Activated CD4-positive, alpha-beta T cell treated with anti-CD3 and anti-CD28 coated beads for 4 hours (primary cell): ENCODE measurements at places on chromosomes 2 and 18.

DNA sequence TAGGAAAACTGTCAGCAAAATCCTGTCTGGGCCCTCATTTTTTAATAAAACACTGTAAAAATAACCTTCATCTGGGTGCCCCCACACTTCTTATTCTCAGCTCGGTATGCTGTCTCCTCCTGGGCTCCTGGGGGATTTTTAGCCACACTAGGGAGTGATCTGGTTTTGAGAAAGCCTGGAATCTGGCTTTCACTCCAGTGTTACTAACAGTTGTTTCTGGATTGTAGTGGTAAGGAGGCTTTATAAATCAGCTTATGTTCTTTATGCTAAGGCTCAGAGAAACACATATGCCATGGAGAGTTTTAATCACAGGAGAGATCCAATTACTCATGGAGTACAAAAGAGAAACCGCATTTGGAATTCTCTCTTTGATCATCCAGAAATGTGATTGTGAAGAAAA is 744.3 kb upstream of the SOX11 start:
- no peak for DNase-seq

- DNase-seq: no peak
Measured at GRCh38 chr2:20676353-20677215, 9.6 kb downstream of the GDF7 start.

GRCh38 chr2:75462206-75462605 is 98.5 kb downstream of the EVA1A start:
- no peak for DNase-seq

DNA sequence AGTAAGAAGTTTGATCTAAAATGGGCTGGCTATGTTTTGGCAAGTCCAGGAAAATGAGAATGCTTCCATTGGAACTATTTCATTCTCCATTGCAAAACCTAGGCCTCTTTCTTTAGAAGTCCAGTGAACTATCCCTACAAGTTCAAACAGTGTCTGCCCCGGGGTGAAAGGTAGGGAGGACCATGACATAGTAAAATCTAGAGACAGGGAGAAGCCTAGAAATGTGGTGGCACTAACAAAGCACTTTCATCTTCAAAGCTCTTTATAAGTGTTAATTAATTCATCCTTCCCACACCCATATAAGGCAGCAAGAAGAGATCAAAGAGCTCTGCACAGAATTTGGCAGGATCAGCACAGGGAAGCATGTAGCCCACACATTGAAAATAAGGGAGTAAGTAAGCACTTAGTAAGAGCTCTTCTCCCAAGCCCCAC is 214.5 kb downstream of the IRS1 start:
- DNase-seq: no peak

DNA sequence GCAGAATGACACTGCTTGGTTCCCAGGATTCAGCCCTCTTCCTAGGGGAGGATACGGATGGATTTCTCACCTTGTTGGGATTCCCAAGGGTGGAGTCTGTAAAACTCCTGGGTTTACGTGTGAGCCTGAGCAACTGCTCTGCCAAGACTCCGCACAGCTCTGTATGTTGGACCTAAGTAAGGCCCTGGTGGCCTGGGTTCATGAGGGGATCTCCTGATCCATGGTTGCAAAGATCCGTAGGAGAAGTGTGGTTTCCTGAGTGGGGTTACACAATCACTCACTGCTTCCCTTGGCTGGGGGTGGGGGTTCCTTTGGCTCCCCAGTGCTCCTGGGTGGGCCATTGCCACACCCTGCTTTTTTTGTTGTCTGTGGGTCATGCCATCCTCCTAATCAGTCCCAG is 37.7 kb downstream of the ANKRD12 start:
- no peak for DNase-seq

DNA sequence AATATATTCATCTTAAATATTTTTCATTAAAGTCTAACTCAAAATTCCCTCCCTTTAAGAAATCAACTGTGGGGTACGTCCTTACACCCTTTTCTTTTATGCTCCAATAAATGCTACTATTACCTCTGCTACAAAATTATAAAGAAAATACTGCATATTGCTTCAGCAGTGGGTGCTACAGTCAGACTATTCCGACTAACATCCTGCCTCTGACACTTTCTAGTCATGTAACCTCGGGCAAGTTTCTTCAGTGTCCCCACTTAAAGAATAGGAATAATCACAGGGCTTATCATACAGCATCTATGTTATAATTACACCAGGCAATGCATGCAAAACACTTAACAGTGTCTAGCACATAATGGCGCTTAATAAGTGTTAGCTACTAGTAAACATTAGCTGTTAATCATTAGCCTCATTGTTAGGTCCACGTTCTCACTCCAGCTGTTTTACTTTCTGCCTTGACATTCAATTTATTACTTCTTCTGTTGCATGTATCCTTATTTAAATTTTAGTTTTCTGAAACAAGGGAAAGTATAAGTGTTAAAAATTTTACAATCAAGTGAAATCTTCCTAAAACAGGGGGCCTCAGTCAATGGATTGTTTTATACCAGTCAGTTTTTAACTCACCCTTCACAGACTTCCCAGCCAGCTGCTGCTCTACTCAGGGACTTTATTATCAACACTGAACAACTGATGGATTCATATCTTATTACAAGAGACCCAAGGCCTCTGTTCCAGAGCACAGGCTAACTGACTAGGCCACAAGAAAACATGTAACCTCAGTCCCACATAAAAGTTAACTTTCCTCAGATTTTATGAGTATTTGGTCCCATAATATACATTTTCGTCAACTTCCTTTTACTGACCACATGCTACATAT is 54.0 kb downstream of the CLASP1 start:
- DNase-seq: no peak

DNA sequence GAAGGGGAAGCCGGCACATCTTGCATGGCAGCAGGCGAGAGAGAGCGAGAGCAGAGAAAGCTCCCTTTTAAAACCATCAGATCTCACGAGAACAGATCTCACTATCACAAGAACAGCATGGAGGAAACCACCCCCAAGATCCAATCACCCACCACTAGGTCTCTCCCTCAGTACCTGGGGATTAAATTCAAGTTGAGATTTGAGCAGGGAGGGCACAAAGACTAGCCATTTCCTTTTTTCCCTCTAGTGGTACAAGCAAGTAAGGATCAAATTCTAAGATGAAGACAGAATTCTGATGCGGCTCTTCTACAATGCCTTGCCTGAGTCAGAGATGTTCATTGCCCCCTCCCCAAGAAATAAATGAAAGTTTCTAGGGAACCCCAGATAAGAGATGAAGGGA is 45.6 kb upstream of the ANKRD44 start:
- no peak for DNase-seq

DNA sequence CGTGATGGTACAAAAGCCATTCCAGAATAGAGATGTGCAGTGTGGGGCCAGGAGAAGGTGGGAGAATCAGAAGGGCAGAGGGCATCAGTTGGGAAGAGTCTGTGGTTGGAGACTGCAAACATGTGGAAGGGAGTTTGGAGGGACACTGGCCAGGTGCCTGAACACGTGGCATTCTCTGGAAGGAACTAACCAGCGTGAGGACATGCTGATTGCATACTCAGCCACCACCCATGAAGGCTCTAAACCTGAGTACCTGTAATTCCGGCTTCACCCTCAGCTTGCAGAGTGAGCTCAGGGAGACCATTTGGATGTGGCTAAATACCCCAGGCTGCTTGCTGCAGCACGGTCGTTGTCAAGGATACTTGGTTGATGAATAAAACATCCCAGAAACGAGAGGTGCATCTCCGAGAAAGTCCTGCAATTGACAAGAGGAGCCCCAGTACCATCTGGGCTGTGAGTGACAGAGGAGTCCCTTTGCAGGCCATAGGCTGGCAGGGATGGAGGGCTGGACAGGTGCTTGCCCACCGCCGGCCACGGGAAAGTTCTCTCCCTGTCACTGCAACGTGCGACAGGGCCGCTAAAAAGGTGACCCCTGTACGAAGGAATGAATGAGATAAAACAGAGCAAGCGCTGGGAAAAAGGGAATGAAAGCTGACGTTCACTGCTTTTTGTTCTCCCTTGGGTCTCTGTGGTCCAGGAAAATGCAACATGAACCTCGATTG is 5.0 kb downstream of the ACKR3 start:
- DNase-seq: no peak

GRCh38 chr2:218003981-218004419 is 1.2 kb upstream of the TNS1 start:
- no peak for DNase-seq
